PC-3 (cell line): ENCODE measurements at places on chromosomes 2 and 18. TPM values are rescaled to one million over a fixed set of nuclear protein-coding genes. Genes with fewer than 3 reads are reported as not detected.

The ZNF407 gene
- total RNA-seq = 8.5 and 9.3 TPM in 2 replicates

The GPR35 gene
- 2.4 and 5.2 TPM in 2 replicates for total RNA-seq

The ALK gene
- total RNA-seq = 0.81 and 0.87 TPM in 2 replicates

The PTPN2 gene
- total RNA-seq = 59.8 and 62.4 TPM in 2 replicates

The KHK gene
- total RNA-seq = 10.6 and 11.0 TPM in 2 replicates

- no peak overlapping the region for H3K27ac ChIP-seq
- H3K36me3 ChIP-seq = no peaks in the 10 kb centered on the region
- H3K27me3 ChIP-seq = no peaks in the 10 kb centered on the region
- no peak for DNase-seq
- peaks cover 25% of the 10 kb centered on the region for H3K4me1 ChIP-seq
These were observed 16.7 kb downstream of the BCL11A start for GRCh38 chr2:60536746-60537145.

GRCh38 chr2:178522950-178523595 lies 42.8 kb downstream of the PLEKHA3 start:
- H3K27me3 ChIP-seq = no peaks in the 10 kb centered on the region
- H3K27ac ChIP-seq = no peak overlapping the region
- H3K4me3 ChIP-seq = peak overlapping the region; percentile 69
- H3K36me3 ChIP-seq = no peaks in the 10 kb centered on the region
- no peaks in the 10 kb centered on the region for H3K4me1 ChIP-seq
- peak; percentile 64 for DNase-seq

GRCh38 chr2:188765522-188766470 lies 208.4 kb upstream of the COL3A1 start:
- H3K36me3 ChIP-seq = no peaks in the 10 kb centered on the region
- H3K27me3 ChIP-seq = no peaks in the 10 kb centered on the region
- no peaks in the 10 kb centered on the region for H3K4me1 ChIP-seq

DNA sequence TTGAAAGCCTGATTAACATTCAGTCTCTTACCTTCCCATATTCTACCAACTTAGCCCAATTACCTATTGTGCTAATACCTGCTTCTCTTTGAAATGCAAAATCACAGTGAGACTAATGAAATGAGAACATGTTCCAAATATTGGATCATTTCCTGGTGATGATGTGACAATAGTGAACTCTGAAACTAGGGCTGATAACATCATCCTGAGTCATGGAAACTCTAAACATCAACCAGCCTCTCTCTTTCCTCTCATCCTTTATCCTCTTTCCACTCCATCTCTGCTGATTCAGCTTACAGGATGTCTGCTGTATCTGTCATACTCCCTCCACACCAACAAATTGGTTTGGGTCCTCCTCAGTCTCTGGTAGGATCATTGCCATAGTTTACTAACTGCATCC lies 98.8 kb upstream of the NCKAP5 start:
- no peaks in the 10 kb centered on the region for H3K27me3 ChIP-seq
- no peak overlapping the region for H3K4me3 ChIP-seq
- H3K4me1 ChIP-seq = peaks cover 9% of the 10 kb centered on the region
- peak; percentile 82 for DNase-seq
- peak overlapping the region; percentile 64 for H3K27ac ChIP-seq

DNA sequence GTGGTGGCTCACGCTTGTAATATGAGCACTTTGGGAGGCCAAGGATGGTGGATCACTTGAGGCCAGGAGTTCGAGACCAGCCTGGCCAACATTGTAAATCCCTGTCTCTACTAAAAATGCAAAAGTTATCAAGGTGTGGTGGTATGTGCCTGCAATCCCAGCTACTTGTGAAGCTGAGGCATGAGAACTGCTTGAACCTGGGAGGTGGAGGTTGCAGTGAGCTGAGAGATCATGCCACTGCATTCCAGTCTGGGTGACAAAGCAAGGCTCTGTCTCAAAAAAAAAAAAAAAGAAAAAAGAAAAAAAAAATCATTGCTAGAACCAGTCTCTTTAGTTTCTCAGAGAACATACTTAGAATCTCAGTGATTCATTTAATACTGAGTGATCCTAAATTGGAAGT lies 217.1 kb downstream of the DYM start:
- H3K4me3 ChIP-seq = no peak overlapping the region
- no peaks in the 10 kb centered on the region for H3K27me3 ChIP-seq
- H3K4me1 ChIP-seq = peaks cover 12% of the 10 kb centered on the region
- no peak overlapping the region for H3K27ac ChIP-seq
- no peak for DNase-seq
- no peaks in the 10 kb centered on the region; the same call in 1 of the 2 replicates for H3K36me3 ChIP-seq

- no peak within 1 kb of the TSS for H3K4me3 ChIP-seq
- no peaks in the 10 kb centered on the region for H3K36me3 ChIP-seq
- H3K4me1 ChIP-seq = peaks cover 14% of the 10 kb centered on the region
- H3K27ac ChIP-seq = peak within 1 kb of the TSS; percentile 43
These were observed at the start of gene LYG2 for GRCh38 chr2:99255491-99256318. LYG2 (minus strand) TSS chr2:99255666; CDS start chr2:99254260, 1,406 bp downstream.

DNA sequence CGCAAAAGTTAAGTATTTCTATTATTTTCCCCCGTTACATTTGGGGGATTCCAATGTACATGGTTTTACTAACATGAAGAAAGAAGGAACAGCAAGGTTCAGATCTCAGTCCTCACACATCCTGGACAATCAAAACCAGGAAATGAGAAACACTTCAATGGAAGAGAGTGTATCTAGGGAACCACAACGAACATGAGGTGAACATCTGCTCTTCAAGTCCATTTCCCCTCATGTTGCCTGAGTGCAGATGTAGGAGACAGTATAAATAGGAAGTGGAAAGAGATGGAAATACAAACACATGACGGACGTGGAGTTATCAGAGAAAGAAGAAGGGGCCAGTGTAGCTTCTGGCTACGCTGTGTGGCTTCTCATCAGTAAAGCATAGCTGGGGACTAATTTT lies 52.6 kb downstream of the CHN1 start:
- H3K36me3 ChIP-seq = no peaks in the 10 kb centered on the region
- no peak overlapping the region for H3K27ac ChIP-seq
- no peaks in the 10 kb centered on the region for H3K27me3 ChIP-seq
- DNase-seq = no peak
- peaks cover 15% of the 10 kb centered on the region; the same call in 1 of the 2 replicates for H3K4me1 ChIP-seq
- H3K4me3 ChIP-seq = no peak overlapping the region

DNA sequence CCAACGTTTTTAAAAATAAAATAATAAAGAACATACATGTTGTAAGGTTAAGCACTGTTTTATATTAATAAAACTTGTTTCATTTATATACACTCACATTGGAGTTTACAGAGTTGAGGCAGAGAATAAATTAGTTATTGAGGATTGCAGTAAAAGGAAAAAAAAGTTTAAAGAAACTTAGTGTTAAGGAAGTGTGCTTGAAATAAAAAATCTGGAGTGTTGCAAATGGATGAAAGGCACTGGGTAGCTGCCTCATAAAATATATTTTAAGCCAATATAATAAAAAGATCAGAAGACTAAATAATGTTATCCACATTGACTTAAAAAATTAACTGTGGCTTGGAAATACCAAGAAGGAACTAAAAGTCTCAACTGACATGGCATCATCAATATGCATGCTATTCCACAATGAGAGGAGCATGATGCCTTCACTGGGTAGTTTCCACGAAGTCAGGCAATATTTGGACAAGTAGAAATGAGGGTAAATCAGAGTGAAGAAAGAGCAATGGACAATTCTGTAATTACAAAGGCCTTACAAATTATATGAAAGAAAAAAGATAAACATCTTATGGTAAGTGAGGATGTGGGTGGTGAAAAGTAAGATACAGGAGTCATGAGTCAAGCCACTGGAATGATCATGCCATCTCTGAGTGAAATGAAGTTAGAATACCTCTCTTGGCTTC lies 2.5 kb downstream of the GALNT3 start:
- DNase-seq = peak; percentile 84
- H3K27me3 ChIP-seq = no peaks in the 10 kb centered on the region
- H3K4me3 ChIP-seq = peak overlapping the region; percentile 81
- H3K27ac ChIP-seq = peak overlapping the region; percentile 80
- H3K4me1 ChIP-seq = peaks cover 53% of the 10 kb centered on the region
- 0 out of 2 replicates have a peak, but pooled peaks cover 2% of the 10 kb centered on the region for H3K36me3 ChIP-seq

DNA sequence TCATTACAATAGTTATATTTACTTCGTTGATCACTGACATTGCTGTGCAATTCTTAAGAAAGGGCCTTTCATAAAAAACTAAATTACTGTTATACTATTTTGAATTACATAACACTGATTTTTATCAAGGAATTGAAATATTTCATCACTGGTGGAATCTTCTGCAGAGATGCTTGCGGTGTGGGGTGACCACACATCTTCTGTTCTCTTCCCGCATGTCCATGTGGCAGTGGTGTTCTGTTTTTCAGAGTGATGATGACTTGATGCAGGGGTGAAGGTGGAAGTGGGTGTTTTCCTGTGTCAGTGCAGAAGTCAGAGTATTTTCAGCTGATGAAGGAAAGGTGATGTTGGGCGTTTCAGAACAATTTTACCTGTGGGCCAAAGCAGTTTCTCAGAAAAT lies 7.0 kb downstream of the CNDP2 start:
- no peak for DNase-seq
- H3K4me1 ChIP-seq = peaks cover 20% of the 10 kb centered on the region
- no peak overlapping the region for H3K27ac ChIP-seq
- no peaks in the 10 kb centered on the region for H3K27me3 ChIP-seq
- H3K4me3 ChIP-seq = no peak overlapping the region

DNA sequence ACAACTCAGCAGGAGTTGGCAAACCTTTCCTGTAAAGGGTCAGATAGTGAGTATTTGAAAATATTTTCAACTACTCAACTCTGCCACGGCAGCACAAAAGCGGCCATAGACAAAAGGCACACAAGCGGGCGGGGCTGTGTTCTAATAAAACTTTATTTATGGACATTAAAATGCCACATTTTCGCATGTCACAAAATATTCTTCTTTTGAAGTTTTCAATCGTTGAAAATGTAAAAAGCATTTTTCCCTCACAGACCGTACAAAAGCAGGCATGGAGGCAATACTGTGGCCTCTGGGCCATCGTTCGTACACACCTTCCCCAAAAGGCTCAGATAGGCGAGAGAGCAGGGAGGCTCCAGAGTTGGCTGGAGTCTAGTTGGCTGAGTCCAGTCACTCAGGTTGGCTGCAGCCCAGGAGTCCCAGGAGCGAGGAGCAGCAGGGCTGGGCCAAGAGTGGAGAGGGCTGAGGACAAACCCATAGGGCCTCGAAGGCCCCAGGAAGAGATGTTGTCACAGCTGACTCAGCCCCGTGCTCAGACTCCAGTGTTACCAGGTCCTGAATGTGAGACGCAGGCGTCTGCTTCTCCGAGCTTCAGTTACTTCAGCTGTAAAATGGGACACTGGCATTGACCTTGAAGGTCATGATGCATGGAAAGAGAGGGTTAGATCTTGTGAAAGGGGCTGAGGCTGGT lies 42.5 kb downstream of the SDC1 start:
- H3K27ac ChIP-seq = peak overlapping the region; percentile 83
- H3K4me1 ChIP-seq = peaks cover 68% of the 10 kb centered on the region
- H3K4me3 ChIP-seq = no peak overlapping the region
- peak; percentile 98 for DNase-seq

DNA sequence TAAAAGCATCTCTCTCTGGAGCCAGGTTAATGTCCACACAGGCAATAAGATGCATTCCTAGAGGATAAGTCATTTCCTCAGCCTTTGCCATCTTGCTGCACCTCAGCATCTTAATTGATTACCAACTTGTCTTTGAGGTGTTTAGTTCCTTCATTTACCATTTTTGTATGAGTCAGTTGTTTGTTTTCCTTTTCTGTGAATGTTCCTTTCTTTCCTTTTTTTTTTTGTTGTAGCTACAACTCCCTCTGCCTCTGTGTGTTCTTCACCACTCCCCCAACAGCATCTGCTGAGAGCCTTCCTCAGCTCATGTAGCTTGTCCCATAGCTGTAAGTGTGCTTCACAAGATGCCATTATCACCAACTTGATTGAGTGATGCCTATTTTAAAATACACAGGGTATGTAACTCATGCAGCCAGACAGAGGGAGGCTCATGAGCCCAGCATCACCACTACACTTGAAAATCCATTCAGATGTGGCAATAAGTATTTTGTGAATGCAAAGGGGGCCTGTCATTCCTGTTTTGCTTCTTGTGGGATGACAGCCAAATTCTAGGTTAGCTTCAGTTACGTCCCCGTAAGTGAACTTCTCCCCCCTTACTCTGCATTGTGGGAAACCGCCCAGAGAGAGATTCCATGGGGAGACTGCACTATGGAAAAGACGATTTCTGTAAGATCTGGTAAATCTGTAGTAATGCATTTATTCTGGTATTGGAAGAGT lies 315.9 kb upstream of the ZEB2 start:
- no peak overlapping the region for H3K27ac ChIP-seq
- peaks cover 31% of the 10 kb centered on the region for H3K4me1 ChIP-seq
- no peak overlapping the region for H3K4me3 ChIP-seq

- H3K4me1 ChIP-seq = no peaks in the 10 kb centered on the region
- H3K27me3 ChIP-seq = no peaks in the 10 kb centered on the region
- H3K36me3 ChIP-seq = no peaks in the 10 kb centered on the region
These were observed 69.8 kb upstream of the GALNT3 start for GRCh38 chr2:165863810-165864261.

DNA sequence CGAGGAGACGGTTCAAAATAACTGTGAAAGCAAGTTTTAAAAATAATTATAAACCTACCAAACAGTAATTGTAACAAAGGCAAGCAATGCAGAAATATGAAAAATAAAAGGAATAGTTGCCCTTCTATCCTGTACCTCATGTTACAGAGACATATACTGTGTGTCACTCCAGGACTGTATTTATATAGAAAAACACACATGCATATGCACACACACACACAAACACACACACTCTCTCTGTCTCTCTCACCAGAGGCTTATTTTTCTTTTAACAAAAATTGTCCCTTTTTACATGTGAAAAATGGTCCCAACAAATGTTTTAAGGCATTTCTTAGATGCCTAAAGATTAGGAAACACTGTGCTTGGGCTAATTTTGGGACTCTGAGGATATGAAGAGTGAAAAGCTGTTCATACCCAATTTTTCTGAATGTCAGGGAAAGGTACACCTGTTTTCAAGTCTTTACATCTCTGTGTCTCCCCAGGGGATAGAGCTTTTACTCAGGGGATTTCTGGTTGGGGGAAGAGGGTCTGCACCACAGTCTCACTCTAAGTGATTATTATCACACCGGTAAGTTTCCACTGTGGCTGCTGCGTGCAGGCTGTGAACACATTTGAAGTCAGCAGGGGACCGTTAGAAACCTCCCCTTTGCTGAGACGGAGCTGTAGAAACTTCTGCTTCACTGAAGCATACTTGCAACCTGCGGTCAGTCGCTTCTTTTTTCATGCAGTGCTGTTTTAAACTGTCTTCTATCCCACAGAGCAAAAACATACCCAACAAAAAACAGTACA lies 51.4 kb upstream of the SPAG16 start:
- no peaks in the 10 kb centered on the region for H3K36me3 ChIP-seq
- peaks cover 7% of the 10 kb centered on the region for H3K4me1 ChIP-seq
- no peak for DNase-seq

DNA sequence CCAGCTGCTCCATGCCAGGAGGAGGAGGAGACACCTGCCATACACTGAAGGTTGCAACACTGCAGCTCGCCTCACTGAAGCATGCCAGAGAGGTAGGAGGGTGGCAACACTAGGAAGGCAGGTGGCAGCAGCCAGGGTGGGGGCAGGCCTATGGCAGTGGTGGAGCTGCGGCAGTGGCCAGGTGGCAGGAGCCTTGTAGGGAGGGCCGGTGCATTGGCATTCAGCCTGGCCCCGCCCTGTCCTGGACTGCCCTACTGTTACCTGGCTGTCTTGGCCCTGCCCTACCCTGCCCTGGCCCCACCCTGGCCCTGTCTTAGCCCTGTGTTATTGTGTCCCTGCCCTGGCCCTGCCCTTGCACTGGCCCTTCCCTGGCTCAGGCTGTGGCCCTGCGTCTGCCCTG lies 7.4 kb upstream of the ANKRD62 start:
- no peaks in the 10 kb centered on the region for H3K4me1 ChIP-seq
- H3K36me3 ChIP-seq = no peaks in the 10 kb centered on the region
- no peak overlapping the region for H3K4me3 ChIP-seq
